Activated T-helper 1 cell treated with anti-CD3 and anti-CD28 coated beads, Interleukin-12 subunit alpha, Interleukin-12 subunit beta, Interleukin-2, Interleukin-4 antibody, amounts not matched to agents 30 ng/mL and 10 ng/mL and 1 ng/mL, durations not matched to agents 14 hours and 24 hours and 36 hours (primary cell): ENCODE measurements at places on chromosomes 3 and 15.

GRCh38 chr3:194983620-194984019 lies 287.3 kb downstream of the XXYLT1 start:
- DNase-seq = no peak

DNA sequence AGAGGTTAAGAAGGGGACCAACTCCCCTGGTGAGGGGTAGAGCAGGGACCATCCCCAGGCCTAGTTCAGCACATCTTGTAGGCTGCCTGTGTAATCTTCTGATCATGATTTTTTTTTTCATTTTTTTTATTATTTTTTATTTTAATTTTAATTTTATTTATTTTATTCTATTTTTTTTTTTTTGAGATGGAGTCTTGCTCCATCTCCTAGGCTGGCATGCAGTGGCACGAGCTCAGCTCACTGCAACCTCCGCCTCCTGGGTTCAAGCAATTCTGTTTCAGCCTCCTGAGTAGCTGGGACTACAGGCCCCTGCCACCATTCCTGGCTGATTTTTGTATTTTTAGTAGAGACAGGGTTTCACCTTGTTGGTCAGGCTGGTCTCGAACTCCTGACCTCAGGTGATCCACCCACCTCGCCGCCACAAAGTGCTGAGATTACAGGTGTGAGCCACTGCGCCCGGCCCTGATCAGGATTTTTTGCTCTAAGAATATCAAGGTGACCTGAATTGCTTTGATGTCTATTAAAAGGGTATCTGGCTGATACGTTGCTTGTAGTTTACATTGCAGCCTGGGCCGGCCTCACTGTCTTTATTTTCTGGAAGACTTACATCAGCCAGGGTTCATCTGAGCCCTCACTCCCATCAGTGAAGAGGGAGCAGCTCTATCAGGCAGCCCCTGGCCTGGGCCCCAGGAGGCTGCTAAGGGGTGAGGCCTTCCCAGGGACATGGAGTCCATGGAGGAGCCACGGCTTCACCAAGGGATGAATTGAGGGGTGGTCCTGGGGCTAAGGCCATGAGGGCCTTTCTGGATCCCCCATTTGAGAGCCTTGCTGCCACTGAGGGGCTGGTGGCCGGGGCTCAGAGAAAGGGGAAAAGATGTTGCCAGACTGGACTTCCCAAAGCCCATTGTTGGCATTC lies 10.7 kb downstream of the SYNM start:
- DNase-seq = no peak

GRCh38 chr3:37591116-37591781 lies 270.4 kb upstream of the CTDSPL start:
- DNase-seq = no peak

DNA sequence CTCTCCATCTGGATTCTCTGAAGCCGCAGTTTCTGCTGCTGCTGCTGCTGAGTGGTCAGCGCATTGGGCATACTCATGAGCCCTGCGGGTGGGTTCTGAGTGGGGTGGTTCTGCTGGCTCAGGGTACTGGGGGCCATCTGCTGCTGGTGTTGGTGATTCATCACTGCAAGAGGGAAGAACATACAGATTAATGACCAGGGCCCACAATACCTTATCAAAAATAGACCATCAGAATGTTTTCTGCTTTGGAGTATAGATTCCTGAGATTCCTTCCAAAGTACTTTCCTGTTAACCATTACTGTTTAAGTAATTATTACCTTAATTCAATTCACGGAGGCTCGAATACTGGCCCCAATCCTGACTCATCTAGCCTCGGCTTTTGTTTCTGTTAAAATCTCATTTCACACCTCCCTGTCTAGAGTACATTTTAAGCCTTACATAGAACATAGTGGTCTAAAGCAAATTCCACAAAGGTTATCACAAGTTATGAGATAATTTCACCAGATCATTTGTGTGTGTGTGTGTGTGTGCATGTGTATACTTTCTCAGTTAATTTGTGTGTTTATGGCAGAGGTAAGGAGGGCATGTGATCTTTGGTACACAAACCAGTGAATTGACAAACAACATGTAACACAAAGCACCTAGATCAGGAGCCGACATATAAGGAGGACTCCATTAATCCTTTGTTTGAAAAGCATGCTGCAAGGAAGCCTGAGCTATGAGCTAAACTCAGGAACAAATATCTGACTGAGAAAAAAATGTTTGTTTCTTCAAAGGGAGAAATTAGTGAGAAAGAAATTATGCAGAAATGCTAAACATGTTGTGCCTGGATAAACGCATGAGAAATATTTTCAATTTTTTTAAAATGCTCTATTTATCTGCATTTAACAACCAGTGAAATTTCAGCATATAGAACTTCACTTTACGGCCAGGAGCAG lies 68.1 kb downstream of the TM4SF4 start:
- no peak for DNase-seq

DNA sequence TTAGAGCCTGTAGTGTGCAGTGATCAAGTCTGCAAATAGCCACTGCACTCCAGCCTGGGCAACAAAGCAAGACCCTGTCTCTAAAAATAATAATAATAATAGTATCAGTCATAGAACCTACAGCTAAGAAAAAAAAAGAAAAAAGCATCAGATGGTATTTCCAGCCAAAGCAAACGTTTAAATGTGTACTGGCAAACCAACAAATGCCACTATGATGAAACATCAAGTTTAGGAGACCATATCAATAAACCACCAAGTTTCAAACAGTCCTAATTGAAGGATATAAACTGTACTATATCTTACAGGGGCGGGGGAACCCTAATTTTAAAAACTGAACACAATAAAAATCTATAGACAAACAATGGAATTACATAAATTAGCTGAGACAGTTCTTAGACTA lies 6.4 kb downstream of the UBP1 start:
- no peak for DNase-seq

DNA sequence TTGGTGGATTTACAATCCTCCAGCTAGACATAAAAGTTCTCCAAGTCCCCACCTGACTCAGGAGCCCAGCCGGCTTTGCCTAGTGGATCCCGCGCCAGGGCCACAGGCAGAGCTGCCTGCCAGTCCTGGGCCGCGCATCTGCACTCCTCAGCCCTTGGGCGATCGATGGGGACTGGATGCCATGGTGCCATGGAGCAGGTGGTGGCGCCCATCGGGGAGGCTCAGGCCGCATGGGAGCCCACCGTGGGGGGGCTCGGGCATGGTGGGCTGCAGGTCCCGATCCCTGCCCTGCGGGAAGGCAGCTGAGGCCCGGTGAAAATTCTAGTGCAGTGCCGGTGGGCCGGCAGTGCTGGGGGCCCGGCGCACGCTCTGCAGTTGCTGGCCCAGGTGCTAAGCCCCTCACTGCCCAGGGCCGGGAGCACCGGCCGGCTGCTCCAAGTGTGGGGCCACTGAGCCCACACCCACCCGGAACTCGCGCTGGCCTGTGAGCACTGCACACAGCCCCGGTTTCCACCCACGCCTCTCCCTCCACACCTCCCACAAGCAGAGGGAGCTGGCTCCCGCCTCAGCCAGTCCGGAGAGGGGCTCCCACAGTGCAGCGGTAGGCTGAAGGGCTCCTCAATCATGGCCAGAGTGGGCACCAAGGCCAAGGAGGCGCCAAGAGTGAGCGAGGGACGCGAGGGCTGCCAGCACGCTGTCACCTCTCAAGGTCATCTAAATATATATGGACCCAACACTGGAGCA lies 38.8 kb upstream of the IGSF11 start:
- no peak for DNase-seq

DNA sequence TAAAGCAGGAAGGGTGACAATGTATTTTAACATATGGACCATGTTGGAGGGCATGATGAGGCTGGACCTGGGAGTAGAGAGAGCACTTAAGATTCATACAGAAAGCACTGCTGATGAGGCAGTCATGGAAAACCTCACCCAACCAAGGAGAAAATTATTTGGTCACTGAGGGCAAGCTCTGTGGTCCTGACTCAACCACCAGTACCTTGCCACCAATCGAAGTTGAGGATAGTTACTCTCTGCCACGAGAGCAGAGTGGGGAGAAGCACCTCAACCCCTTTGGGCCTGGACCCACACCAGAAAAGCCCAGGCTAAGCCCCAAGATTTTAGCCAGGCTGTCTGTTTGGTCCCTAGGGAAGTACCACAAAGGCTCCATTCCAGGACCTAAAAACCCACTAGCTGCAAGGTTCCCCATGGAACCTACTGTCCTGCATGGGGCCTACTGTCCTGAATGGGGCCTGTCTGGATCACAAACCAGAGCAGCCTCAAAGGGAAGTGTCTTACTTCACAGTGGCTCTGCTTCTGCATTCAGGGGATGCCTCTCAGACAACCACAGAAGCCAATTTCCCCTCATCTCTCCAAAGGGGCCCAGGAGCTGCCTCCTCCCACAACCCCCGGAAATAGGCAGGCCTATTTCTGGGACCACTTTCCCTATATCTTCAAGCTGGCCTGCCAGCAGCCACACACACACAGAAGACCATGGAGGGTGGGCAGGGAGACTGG lies 4.2 kb downstream of the CCDC71 start:
- no peak for DNase-seq

GRCh38 chr3:125062904-125063618 lies 7.3 kb upstream of the HEG1 start:
- DNase-seq = no peak

DNA sequence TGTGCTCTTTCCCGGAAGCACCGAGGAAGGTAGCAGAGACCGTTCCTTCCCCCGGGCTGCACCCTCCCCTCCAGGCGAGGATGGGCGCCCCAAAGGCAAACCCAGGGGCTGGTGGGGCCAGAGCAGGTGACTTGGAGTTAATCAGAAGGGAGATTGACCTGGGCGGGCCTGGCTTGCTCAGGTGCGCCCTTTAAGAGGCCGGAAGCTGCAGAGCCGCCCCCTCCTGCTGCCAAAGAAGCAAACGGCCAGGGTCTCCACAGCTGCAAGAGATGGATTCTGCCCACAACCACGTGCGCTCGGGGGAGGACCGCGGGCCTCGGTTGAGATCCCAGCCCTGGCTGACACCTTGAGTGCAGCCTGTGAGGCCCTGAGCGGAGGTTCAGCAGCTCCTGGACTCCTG lies 218.2 kb upstream of the NAALADL2 start:
- no peak for DNase-seq

GRCh38 chr15:31024330-31024729 lies 32.9 kb upstream of the MTMR10 start:
- no peak for DNase-seq

- no peak for DNase-seq
These were observed 67.9 kb upstream of the SLC2A2 start for GRCh38 chr3:171094411-171094810.

DNA sequence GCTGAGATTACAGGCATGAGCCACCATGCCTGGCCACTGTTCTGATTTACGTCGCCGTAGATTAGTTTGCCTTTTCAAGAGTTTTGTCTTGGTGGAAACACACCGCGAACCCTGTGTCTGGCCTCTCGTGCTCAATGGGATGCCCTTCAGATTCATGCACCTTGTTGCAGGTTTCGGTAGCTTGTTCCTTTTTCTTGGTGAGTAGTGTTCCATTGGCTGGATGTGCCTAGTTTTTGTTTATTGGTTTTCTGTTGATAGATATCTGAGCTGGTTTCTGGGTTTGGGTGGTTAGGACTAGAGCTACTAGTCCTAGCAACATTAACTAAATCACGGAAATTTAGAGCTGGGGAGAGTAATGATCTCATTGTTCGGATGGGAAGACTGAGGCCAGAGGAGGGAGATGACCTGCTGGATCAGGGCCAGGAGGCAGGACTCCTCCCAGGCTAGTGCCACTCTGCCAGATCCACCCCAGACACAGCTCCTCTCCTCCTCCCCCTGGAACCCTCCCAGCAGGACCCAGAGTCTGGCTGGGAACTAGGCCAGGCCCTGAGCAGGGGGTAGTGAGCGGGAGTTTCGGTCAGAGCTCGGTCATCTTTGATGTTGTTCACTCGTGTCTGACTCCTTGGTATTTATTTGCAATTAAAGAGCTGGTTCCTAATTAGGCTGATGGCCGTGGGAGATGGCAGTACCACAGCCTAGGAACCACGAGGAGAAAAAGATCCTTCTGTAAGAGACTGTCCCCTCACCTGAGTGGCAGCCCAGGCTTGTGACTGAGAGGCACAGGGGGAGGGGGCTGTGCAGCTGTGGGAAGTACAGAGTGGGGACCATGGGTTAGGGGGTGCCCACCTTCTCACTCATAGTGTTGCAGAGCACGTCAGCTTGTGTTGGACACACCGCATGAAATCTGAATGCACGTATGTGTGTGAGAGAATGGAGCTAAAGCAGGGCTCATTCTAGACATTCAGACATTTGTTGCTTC lies 73.4 kb downstream of the SMAD6 start:
- no peak for DNase-seq

GRCh38 chr3:34865346-34865745 lies 774.0 kb upstream of the ARPP21 start:
- no peak for DNase-seq

DNA sequence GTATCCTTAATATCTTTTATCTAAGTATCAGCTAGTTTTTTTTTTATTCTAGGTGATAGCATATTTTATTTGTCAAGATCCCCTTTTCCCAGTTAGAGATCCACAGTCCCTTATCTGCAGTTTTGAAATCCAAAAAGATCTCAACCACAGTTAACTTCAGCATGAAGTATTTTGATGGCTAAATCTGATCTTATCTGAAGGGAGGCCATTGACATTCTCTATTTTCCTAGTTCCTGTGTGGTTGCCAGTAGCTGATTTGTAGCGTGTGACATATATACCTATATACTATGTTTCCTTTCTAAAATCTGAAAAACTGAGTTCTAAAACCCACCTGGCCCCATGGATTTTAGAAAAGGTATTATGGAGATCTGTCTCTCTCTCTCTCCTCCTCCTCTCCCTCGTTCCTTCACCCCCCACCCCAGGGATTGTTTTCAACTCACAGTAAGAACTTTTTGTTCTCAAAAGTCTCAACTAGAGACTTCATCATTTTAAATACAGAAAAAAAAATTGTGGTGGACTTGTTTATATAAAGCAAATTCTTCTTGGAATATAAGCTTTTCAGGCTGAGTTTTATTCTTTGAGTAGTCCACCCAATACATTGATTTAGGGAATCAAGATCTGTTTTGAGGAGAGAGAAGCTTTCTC lies 12.3 kb downstream of the TCF12 start:
- no peak for DNase-seq

- no peak for DNase-seq
These were observed 42.8 kb downstream of the C2CD4B start for GRCh38 chr15:62122249-62122648.

- no peak for DNase-seq
These were observed 880.2 kb downstream of the ROBO1 start for GRCh38 chr3:78887547-78888011.

DNA sequence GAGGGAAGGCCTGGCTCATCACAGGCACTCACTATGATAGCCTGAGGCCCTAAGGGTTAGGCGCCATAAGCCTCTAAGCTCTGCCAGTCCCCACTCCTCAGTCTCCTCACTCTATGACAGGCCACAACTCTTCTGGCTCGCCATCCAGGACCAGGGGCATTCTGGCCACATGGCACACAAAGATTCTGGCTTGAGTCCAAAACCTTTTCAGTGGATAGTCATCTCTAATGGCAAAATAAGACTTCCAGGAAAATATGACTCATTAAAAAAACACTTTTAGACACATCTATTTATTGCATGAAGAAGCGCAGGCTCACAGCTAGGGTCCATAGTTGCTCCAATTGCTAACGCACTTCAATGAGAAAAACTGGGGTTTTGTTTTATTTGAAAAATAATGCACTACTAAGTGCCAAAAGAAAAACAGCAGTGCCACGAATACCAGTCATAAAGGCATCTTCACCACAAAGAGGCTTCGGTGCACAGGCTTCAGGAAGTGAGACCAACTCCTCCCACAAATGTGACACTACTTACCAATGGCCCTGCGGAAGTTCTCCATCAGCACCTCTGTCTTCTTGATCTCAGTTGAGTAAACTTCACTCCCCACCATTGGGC lies 11.1 kb downstream of the RUVBL1 start:
- peak; percentile 21 for DNase-seq
